Stimulated activated CD4-positive, alpha-beta T cell treated with anti-CD3 and anti-CD28 coated beads, TNF-alpha, amount 100 ng/mL, for 4 hours (primary cell): ENCODE measurements at places on chromosomes 1 and 21.

GRCh38 chr1:75010547-75010946 lies 123.6 kb upstream of the LHX8 start:
- no peak for DNase-seq

GRCh38 chr1:167185974-167186657 lies 34.6 kb upstream of the POU2F1 start:
- no peak for DNase-seq

DNA sequence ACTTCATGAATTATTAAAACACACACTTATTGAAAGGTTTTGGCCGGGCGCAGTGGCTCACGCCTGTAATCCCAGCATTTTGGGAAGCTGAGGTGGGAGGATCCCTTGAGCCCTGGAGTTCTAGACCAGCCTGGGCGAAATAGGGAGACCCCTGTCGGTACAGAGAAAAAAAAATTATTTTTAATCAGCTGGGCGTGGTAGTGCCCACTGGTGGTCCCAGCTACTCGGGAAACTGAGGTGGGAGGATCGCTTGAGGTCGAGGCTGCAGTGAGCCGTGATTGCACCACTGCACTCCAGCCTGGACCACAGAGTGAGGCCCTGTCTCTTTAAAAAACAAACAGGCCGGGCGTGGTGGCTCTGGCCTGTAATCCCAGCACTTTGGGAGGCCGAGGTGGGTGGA lies 1.7 kb downstream of the GABPB2 start:
- no peak for DNase-seq

DNA sequence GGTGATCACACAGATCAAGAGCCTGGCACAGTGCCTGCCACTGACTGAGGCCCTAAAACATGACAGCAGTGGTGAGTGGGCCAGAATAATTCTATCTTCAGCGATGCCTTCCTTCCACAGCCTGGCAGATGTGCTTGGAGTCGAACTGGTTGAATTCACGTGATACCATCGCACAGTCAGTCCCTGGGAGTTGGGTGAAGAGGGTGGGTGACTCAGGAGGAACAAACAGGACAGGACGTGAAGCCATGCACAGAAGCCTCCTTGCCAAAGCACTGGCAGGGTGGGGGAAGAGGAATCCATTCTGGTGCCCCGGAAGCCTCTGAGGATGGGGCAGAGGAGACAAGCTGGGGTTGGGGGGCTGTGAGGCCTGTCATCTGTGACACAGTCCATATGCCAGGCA lies 80.3 kb upstream of the WNT4 start:
- no peak for DNase-seq

DNA sequence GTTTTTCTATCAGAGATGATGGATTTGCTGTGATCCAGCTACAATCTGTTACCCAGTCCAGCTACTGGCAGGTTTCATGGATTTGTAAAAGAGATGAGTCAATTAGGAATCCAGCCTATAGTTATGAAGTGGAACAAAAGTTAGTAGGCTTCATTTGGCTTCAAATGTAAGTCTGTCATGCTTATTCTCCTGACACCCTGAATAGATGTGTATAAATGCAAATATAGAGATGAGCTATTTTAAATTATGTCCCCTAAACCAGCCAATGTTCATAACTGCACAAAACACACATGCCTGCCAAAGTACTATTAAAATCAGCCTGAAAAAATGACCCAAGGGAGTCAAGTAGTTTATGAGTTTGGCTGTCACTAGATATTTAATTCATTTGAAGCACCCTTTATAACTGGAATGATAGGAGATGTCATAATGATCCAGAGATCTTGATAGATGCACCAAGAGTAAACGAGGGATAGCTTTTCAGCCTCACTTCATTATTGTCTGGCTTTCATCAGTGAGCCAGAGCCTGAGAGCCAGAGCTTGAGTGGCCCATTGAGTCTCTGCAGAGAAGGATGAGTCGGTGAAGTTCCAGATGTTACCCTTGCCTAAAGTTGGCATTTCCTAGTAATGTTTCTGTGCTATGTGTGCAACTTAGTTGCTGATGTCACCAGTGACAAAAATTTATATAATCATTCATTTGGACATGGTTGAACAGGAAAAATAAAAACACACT lies 11.8 kb upstream of the NTMT2 start:
- DNase-seq, result no peak

GRCh38 chr1:162276493-162276892 lies 100.2 kb downstream of the SPATA46 start:
- no peak for DNase-seq

- no peak for DNase-seq
Observed at GRCh38 chr1:59967141-59967697, 40.6 kb upstream of the CYP2J2 start.

GRCh38 chr1:42784946-42785693 lies at the start of gene TMEM269:
Gene TMEM269 (plus strand): TSS chr1:42784991. CDS start chr1:42789894, 4,903 bp downstream.
- DNase-seq, result no peak

GRCh38 chr1:55057956-55058298 lies 18.6 kb downstream of the PCSK9 start:
- no peak for DNase-seq

- DNase-seq, result no peak
Observed at GRCh38 chr21:26563856-26564503, 9.1 kb downstream of the CYYR1 start.

- no peak for DNase-seq
Observed at GRCh38 chr1:225418598-225418997, 9.2 kb downstream of the LBR start.

DNA sequence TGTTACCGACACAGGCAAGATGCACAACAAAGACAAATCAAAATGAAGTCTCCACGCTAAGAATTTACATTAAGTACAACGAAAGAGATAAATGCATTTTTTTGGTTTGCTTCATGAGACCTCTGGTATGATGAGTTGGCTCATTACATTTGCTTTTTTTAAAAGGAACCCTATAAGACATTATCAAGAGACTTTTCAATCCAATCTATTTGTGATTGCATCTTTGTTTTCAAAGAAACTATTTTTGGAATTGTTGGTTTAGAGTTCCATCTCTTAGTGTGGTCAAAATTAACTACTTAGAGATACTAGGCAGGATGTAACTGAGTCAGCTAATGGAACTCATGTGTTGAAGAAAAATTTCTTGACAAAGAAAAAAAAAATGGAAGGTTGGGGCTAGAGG lies 200.1 kb downstream of the ZC3H11B start:
- DNase-seq, result no peak

DNA sequence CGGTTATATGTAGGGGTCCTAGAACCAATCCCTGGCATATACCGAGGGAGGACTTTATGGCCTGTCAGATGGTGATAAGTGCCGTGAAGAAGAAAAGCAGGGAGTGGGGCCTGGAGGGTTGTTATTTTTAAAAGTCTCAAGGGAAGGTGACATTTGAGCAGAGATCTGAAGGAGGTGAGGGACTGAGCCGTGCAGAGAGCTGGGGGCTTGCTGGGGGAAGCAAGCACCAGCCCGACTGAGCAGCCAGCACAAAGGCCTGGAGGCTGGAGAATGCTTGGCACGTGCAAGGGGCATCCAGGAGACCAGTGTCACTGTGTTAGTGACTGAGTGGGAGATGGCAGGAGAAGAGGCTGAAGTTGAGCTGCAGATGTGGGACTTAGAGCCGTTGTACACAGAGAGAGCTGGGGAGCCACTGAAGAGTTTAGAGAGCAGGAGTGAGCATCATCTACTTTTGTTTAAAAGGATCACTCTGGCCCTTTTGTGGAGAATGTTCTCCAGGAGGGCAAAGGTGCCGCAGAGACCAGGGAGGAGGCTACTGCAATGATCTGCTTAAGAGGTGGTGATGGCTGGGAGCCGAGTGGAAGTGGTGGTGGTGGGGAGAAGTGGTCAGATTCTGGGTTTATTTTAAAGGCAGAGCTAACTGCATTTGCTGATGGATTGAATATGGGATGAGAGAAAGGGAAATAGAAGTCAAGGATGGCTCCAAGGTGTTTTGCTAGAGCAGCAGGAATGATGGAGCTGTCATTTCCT lies 31.2 kb downstream of the PTPRU start:
- DNase-seq, result no peak

GRCh38 chr1:56533621-56534020 lies 45.7 kb downstream of the PLPP3 start:
- no peak for DNase-seq

DNA sequence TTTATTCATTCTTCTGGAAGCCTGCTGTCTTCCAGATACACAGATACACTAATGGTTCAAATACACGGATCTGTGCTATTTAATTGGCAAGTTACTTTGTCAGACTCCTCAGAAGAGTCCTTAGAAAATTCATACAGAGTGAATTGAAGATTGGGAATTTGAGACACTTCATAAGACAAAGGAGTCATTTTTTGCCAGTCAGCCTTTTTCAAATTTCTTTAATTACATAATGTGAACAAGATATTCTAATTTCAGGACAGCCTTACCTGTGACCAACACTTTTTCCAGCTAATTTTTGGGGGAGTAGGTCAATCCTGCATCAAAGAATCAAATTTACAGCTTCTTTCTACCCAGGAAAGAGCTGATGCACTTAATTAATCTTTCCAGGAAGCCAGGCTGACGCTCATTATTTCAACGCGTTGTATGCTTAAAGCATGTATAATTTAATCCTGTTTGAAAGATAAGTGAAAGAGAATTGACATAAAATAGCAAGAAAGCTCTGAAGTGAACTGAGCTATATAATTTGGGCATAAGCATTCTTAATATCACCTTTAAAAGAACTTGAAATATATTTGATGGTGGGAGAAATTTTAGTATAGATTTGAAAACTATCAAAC lies 12.8 kb upstream of the NRIP1 start:
- DNase-seq, result no peak

GRCh38 chr1:50103615-50104081 lies 5.1 kb upstream of the ELAVL4 start:
- no peak for DNase-seq

DNA sequence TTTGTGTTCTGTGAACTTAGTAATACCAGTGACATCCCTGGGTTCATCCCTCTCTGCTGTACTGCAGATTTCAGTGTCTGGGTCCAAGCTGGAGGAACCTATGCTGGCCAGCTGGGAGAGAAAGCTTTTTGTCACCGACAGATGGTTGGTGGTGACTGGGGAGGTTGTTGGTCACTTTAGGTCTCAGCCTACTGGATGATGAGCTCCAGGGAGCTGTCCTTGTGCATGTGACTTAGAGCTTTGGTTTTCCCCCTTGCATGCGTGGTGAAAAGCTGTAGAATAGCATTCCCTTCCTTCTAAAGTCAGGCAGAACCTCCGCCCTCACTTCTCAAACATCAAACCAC lies 22.9 kb upstream of the IKBKE start:
- no peak for DNase-seq

DNA sequence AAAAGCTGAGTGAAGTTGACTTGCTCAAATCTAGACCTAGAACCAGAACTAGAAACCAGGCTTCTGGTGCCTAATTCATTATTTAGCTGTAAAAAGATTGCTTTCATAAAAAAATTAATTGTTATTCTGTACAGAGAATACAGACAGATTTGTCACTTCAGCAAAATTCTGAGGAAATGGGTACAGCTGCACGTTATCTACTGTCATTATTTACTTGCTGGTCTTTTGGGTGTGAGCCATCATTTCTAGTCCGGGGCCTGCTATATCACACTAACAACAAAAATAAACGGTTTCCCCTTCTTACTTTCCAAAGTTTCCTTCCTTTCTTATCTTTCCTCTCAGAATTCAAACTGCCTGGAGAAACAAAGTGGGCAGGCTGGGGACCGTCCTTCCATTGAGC lies 68.3 kb downstream of the PTGER3 start:
- no peak for DNase-seq

DNA sequence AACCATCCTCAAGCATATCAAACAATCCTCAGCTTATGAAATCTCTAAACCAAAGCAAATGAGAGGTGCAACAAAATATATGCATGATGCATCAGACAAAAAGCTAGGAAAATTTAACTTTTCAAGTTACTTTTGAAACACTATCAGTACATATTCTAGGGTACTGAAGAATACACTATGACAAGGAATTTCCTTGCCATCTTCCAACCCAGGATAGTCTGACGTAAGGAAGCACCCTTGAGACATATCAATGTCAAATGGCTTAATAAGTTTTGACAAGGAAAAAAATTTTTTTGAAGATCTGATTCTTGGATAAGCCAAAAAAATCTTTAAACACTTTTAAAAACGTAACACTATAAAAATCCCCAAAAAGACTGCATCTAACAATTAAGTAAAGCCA lies 64.9 kb downstream of the KIFAP3 start:
- DNase-seq, result no peak

DNA sequence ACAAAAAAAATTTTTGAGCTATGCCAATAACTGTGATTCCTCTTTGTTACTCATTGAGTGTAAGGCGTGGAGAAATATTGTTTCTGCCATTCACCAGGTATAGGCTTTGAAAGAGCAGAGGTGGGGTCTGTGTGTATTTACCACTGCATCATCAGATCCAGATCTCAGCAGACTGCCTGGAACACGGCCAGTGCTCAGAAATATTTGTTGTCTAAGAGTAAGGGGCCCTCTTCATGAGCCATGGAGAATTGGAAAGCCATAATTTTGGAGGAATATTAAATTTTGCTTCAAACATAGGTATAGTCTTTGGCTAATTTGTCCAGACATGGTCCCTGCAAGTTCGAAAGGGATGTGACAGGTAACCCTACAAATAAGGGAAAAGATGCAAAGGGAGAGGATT lies 231.3 kb upstream of the IRF2BP2 start:
- no peak for DNase-seq

DNA sequence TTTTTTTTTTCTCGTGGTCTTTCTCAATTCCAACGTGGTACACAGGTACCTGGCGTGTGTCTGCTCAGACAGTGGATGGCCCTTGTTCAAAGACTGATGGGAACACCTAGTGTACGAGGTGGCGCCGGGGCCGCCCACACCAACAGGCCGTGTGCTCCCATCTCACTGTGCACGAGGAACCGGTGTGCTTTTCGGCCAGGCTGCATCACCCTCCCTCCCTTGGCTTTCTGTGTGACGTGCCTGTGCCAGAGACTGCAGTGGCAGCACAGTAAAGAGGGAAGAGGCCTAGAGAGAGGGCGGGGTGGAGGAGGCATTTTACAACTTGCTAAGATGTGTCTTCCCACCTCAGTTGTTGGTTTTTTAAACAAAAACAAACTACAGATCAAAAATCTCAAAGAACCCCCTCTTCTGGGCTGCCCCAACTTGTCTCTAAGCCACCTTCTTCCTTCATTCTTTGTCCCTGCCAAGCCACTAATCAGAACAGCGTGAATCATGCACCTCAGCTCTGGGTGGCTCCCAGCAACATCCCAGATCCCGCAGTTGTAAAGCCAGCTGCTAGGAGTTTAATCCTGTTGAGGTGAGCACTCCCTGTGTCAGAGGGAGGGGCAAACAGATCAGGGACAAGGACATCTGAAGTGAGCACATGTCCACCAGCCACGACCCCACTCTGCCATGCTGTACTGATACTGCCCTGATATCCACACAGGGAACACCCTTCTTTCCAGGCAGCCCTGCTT lies 20.7 kb downstream of the IRF2BP2 start:
- DNase-seq, result no peak

DNA sequence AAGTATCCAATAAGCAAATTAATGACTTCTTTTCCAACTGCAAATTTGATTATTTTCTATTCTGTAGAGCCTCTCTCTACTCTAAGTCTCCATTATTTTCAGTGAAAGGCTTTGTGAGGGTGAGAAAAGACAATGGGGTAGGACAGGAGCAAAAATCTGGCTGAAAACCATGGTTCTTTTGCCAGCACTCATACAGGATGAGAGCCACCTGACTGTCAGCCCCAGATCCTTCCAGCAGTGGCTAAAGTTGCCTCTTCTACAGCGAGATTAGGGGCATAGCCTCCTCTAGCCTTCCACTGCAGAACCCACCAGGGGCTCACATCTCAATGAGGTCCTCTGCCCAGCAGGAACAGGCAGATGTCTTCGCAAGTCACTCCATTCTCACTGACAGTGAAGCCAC lies 23.7 kb downstream of the NMNAT2 start:
- DNase-seq, result no peak

GRCh38 chr1:231059566-231060193 lies 19.6 kb upstream of the FAM89A start:
- no peak for DNase-seq

GRCh38 chr1:228691926-228692325 lies 43.4 kb upstream of the RHOU start:
- no peak for DNase-seq
